ENCODE measurements at places on chromosomes 1 and 21.

- peak; percentile 68 for DNase-seq
These were observed at the start of gene RNASEL for GRCh38 chr1:182588500-182589396. Gene RNASEL (minus strand): TSS chr1:182589256. CDS start chr1:182586806, 2,450 bp downstream.

DNA sequence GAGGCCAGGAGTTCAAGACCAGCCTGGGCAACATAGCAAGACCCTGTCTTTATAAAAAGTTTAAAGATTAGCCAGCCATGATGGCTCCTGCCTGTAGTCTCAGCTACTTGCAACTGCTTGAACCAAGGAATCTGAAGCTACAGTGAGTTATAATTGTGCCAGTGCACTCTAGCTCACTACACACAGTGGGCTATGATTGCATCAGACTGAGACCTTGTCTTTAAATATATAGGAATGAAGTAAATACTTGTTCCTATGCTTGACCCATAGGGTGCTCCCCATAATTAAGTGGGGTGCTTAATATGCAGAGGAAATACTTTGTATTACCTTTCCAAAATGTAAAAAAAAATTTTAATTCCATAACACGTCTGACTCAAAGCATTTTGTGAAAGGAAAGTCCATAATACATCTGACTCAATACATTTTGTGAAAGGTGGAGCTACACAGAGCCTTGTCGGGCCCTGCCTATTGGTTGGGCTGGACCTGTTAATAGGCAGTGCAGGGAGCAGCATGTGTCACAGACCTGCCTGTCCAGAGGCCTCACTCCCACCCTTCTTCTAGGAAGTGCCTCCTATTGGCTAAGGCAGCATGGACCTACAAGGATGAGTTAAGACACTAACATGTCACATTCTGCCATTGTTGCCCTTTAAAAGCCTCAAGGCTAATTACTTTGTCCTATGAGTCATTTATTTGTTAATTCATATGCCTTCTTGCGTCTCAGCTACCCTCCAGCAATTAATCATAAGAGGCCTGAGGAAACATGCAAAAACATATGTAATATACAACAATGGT is 33.6 kb downstream of the CD58 start:
- no peak for DNase-seq

DNA sequence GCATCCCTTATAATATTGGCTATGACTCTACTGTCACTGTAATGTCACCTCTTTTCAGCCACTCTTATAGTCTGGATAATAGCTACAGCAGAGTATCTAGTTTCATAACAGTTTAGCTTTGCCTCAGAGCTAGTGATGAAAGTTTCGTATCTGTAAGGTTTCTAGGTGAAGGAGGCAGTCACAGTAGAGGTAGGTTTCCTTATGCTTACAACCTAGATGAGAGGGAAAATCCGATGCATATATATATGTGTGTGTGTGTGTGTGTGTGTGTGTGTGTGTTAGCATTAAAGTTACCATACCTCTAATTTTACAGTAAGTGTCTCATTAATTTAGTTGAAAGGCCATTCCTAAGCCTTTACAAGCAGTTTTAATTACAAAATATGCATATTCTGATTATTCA is 2.2 kb upstream of the TOR1AIP2 start:
- no peak for DNase-seq

DNA sequence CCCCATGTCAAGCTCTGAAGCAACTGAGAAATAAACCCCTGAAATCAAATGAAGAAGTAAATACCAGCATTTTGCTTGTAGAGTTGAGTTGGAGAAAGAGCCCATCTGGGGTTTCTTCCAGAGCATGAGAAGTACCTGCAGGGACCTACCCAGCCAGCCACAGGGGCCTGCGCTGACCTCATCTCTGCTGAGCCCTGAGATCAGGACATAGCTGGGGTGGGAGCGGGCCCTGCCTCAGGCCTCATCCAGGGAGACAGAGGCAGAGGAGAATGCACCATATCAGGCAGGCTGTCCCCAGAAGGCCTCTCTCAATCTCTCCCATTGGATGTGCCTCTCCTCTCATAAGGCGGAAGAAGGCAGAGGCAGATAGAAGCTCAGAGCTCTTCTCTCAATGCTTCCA is 27.6 kb downstream of the RUNX1 start:
- no peak for DNase-seq

DNA sequence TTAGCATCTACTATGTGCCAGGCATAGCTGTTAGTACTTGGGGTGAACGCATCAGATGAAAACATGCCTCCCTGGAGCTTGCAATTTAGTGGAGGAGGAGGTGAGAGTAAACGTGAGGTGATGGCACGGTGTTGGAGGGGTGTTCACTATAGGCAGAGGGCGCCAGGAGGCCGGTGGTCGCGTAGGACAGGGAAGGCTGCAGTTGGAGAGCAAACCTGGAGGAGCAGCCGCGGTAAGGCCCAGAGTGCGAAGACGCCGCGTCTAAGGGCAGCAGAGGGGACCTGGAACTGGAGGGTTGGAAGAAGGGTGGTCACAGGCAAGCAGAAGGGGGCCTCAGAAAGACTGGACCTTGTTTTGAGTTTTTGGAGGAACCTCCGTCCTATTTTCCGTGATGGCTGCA is 30.2 kb upstream of the TRIM17 start:
- no peak for DNase-seq

GRCh38 chr1:192959657-192960186 is 99.4 kb downstream of the UCHL5 start:
- DNase-seq: no peak

DNA sequence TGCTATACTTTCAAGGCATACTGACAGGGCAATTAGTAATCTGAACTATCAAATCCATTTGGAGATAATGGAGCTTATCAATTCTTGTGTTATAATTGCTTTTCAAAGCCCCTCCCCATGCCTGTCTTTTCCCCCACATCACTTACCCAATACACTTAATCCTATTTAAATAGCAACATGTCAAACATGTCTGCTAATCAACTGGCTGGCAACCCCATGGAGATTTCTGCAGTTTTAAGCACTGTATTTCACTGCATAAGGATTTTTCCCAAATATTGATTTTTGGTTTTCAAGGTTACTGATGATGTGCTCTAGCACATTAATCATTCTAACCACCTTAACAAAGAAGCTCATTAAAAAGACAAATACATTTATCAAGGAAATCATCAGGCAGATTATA is 800.3 kb downstream of the PLA2G4A start:
- DNase-seq: no peak

GRCh38 chr1:3992103-3992556 is 92.1 kb upstream of the C1orf174 start:
- DNase-seq: no peak

DNA sequence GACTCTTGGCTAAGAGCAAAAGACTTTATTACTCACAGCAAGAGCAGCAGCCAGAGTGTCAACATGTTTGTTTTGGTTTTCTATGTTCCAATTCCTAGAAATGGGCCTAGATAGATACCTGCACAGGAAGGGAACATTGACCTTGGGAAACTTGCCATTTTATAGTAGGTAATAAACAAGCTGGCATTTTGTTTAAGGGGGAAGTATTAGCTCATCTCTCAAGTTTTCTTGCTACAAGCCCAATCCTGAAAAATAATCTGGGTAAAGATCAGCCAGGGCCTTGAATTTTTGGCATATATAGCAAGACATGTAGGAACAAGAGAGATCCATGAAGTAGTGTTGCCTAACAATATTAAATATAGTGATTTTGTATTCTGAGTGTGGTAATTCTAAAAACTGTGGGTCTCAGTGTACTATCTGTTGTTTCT is 51.4 kb upstream of the RGL1 start:
- no peak for DNase-seq

GRCh38 chr1:22827666-22828483 is 117.2 kb downstream of the EPHB2 start:
- no peak for DNase-seq

GRCh38 chr1:53475664-53476063 is 16.5 kb downstream of the DMRTB1 start:
- no peak for DNase-seq

DNA sequence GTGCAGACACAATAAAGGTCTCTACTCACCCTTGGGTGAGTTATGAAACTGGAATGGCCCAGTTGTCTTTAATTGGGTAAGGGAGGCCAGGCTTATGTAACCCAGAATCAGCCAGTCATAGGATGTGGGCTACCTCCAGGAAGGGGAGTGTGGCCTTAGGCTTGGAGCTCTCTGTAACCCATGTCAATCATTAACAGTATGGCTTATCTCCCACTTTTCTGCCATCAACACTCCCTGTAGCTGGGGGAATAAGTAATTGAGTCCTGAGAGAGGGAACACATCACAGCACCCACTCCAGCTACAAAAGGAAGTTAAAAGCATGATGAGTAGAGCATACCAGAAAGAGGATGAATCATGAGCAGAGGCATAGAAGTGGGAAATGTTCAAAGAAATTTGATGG is 327.0 kb upstream of the DUSP10 start:
- DNase-seq: no peak

DNA sequence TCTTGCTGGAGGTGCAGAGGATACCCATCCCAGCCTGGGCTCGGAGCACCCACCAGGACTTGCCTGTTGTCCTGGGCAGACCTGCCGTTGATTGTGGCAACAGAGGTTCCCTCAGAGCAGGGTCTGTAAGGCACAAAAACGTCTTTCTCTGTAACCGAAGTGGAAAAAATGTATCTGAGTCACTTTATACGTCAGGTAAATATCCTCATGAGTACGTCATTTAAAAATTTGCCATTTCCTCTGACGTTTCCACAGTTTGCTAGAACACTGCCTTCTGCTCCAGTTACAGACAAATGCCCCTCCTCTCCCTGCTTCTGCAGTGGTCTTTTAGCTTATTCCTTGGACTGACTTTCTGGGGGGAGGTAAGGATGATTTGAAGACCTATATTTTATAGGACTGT is 326.8 kb downstream of the HHAT start:
- no peak for DNase-seq

- no peak for DNase-seq
These were observed 507.0 kb downstream of the AJAP1 start for GRCh38 chr1:5161372-5161771.

DNA sequence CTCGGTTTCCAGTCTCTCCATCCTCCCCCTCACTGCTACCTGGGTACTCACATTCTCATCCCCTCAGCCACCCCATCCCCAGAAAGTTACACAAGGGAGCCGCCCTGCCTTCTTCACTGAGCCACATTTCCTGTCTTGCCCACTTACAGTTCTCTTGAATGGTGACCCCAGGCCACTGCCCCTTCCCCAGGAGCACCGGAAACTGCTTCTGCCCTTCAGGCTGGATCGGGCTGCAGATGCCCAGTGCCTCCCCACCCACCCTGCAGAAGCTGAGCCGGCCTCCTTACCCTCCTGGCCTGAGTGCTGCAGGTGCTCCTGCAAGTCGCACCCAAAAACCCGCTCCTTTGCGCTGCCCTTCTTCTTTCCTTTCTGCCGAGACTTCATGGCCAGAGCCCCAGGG is 450 bp downstream of the ARHGAP30 start:
- DNase-seq: no peak

DNA sequence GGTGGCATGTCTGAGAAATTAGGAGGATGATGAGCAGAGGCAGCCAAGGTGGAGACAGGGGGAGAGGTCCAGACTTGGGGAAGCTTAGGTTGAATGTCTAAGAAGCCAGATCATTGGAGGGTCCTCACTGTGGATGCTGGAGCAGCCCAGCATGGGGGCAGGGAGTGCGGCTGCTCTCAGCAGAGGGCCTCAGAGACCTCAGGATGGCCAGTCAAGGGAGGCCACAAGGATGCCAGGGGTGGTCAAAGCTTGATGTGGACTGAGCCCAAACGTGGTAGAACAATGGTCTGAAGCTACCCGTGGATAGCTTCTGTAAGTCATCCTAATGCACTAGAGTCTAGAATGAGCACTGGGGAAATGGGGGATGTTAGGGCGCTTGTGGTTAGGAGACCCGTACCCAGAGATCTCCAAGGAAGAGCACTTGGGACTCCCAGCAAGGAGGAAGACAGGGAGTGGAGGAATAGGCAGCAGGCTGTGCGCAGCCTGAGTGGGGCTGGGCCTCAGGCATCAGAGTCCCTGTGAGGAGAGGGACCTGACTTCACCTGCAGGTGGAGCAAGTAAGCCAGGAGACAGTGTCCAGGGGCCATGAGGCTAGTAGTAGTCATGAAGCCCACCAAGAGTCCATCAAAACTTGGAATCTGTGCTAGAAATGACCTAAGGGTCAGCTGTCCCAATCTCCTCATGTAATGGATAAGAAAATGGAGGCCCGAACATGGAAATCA is 4.3 kb upstream of the S100A9 start:
- no peak for DNase-seq

- no peak for DNase-seq
These were observed 69.6 kb downstream of the DMAP1 start for GRCh38 chr1:44282704-44283426.

GRCh38 chr21:45835301-45836267 is 146.0 kb upstream of the COL6A1 start:
- DNase-seq: no peak

DNA sequence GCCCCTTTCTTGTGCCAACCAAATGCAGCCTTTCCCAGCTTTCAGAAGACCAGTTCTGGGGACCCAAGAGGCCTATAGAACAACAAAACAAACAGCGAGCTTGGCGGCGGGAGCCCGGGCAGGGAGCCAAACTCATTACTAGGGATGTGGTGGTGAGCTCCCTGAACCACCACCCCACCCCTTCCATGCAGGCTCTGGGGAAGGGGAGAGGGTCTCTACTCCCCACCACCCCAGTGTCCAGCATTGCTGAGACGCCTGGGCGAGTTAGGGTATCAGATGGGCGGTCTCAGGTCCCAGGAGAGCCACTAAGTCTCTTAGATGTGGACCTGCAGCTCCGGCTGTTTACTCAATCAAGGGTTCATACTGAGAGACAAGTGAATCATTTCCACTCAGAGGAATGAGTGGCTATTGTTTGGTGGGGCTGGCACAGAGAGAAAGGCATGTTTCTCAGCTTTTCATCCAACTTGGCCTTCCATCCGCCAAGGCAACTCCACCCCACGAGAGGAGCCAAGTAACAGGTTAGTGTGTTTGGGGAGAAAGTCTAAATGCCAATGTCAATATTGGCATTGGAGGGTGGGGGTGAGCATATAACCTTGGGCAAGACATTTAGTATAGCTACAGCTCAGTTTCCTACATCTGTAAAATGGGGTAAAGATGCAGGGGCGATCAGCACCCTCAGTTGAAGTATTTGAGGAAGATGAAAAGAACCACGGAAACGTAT is 40.9 kb downstream of the PLXNA2 start:
- DNase-seq: no peak

- no peak for DNase-seq
These were observed 31.3 kb downstream of the PKNOX1 start for GRCh38 chr21:43005635-43006034.

- no peak for DNase-seq
These were observed at the start of gene MSH4 for GRCh38 chr1:75796376-75797272. Gene MSH4 (plus strand): TSS chr1:75796882. CDS start chr1:75796986, 104 bp downstream.

GRCh38 chr1:209130886-209131285 is 452.6 kb upstream of the CAMK1G start:
- DNase-seq: no peak

- DNase-seq: no peak
These were observed 43.4 kb downstream of the VANGL1 start for GRCh38 chr1:115685029-115685705.
